Stimulated activated CD8-positive, alpha-beta memory T cell treated with anti-CD3 and anti-CD28 coated beads, Interleukin-4, amount 100 ng/mL, for 4 hours (primary cell): ENCODE measurements at places on chromosomes 1 and 21.

- peak; percentile 23 for DNase-seq
Observed at GRCh38 chr1:26359981-26360806, 6.3 kb upstream of the CRYBG2 start.

DNA sequence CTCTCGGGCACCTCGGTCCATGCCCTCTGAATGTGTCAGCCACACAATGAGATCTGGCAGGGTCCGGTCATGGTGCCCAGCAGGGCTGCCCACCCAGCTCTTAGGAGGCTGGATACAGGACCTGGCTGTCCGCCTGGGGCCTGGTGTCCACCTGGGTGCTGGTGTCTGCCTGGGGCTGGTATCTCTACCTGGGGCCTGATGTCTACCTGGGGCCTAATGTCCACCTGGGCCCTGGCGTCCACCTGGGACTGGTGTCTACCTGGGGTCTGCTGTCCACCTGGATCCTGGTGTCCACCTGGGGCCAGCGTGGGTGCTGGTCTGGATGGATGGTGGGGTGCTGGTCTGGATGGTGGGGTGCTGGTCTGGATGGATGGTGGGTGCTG, 45.1 kb upstream of the ACTRT2 start:
- no peak for DNase-seq

GRCh38 chr1:82388679-82389078, 587.9 kb downstream of the ADGRL2 start:
- no peak for DNase-seq

- DNase-seq: no peak
Observed at GRCh38 chr1:176656257-176656995, 193.5 kb downstream of the PAPPA2 start.

GRCh38 chr1:160436966-160437365, 36.6 kb downstream of the VANGL2 start:
- no peak for DNase-seq

GRCh38 chr1:3021801-3022401, 634 bp downstream of the ACTRT2 start:
- no peak for DNase-seq

DNA sequence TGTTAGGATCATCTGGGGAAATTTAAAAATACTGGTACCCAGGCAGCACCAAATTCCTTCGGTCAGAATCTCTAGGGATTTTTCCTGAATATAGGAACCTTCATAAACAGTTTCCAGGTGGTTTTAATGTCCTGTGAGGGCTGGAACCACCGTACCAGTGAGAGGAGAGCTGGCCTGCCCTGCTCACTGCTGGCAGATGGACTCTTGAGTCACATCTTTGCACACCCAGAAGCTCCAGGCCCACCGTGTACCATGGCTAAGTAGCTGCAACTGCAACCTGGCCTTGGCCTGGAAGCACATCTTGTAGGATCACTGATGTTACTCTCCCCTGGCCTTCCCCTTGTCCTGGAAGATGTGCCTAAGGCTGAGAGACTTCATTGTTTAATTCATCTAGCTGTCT, 181.5 kb downstream of the DISC1 start:
- no peak for DNase-seq

GRCh38 chr1:233707153-233707879, 93.4 kb downstream of the KCNK1 start:
- no peak for DNase-seq

DNA sequence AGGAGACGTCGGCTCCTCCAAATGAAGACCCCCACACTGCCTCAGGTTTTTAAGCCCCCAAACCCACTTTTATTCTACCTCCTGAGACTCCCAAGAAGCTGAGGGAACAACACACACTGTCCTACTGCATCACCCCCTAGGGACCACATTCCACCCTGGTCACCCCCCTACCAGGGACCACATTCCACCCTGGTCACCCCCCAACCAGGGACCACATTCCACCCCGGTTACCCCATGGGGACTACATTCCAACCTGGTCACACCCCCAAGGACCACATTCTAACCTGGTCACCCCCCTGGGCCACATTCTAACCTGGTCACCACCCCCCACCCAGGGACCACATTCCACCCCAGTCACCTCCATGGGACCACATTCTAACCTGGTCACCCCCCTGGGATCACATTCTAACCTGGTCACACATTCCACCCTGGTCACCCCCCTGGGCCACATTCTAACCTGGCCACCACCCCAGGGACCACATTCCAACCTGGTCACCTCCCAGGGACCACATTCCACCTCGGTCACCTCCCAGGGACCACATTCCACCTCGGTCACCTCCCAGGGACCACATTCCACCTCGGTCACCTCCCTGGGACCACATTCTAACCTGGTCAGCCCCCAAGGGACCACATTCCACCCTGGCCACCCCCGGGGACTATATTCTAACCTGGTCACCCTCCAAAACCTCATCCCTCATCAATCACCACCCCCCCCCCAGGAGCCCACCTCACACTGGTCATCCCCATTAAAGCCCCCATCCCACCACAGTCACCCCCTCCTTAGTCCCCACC, 587.6 kb downstream of the NPHP4 start:
- DNase-seq: no peak

- DNase-seq: no peak
Observed at GRCh38 chr1:26097696-26098095, 13.9 kb upstream of the PDIK1L start.

DNA sequence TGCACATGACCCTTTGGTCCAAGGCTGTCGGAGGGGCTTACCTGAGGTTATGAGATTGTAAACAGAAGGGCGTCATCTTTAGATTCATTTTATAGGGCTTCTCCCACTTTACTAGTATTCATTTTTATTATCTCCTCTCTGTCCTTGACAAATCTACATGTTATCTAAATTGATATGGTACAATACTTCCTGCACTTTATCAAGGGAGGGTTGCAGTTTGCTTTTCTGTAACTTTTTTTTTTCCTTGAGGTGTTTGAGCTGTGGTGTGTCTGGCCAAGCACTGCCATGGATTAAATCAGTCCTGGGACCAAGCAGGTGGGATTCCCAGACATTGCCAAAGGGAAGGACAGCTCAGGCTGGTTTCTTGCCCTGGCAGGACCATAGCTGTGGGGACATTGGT, 32.0 kb upstream of the B3GALT5 start:
- no peak for DNase-seq

DNA sequence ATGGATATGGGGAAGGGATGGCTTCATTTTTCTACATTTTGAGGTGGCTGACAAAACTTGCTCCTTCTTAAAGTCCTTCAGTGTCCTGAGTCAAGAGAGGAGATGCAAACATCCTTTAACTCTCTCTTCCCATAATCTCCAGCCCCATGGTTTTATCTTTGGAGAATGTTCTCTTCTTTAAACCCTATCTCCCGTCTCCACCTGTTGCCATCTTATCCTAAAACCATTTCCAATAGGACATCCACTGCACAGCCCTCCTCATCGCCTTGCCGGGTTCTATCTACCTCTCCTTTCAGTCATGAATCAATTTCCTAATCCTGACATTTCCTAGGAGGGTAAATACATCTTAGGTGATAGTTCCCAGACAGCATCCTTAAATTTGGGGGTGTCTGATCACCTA, 44.2 kb upstream of the KCNE2 start:
- DNase-seq: no peak

DNA sequence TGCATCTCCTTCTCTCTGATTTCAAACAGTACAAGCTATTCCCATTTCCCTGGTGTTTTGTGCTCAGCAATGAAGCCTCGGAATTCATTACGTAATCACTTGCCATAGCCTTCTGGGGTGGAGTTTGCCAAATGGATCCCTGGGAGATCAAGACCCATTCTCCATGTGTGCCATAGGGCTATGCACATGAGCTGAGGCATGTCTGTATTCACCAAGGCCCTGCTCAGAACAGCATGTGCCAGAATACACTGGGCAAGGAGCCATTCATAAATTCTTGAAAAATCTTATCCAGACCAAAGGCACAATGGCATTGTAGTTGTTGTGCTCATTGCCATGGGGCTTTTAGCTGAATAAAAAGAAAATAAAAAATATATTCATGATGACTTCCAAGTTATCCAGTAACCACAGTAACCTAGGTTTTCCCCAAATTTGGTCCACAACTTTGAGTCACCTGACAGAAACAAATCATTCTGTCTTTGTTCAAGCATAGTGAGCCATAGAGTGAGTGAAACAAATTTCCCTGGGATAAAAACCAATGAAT, 53.0 kb downstream of the CRB1 start:
- no peak for DNase-seq

DNA sequence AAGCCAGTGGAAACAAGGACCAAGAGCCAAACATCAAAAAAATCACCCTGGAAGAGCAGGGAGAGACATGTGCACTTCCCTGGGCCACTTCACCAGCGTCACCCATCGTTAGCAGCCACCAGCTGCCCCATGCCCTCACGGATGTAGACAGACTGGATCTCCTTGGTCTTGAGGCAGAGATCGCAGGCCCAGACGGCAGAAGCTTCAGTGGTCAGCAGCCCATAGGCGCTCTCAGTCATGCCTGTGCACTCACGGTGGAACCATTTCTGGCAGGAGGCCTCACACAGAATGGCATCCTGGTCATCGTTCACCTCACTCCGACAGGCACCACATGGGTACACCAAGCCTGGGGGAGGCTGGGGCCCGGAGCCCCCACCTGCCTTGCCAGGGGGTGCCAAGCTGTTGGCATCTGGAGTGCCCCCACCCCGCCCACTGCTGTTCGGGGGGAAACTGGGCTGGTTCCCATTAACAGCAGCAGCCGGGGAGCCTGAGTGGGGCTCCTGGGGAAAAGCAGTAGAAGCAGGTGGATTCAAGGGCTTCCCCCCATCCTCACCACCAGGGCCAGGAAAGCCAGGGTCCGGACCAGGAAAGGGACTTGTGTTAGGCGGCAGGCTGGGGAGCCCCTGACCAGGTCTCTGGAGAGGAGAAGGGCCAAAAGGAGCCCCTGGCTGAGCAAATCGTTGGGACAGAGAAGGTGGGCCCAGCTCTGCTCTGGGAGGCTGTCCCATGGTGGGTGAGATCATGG, 2.7 kb downstream of the PYGO2 start:
- no peak for DNase-seq

DNA sequence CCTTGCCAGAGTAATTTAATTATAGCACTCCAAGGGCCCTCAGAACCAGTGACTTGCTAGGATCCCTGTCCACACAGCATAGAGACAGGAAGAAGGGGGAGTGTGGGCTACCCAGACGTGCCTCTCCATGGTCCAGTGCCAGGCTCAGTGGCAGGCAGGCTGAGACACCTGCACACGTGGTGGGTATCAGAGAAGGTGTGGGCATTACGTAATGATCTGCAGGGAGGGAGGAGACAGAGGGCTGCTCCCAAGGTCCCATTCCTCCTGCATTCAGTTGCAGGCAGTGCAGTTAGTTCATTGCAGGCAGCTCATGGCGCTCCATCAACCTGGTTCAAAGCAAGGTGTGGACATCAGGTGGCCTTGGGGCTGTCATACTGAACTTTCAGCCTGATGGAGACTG, 49.9 kb downstream of the C8B start:
- DNase-seq: no peak

DNA sequence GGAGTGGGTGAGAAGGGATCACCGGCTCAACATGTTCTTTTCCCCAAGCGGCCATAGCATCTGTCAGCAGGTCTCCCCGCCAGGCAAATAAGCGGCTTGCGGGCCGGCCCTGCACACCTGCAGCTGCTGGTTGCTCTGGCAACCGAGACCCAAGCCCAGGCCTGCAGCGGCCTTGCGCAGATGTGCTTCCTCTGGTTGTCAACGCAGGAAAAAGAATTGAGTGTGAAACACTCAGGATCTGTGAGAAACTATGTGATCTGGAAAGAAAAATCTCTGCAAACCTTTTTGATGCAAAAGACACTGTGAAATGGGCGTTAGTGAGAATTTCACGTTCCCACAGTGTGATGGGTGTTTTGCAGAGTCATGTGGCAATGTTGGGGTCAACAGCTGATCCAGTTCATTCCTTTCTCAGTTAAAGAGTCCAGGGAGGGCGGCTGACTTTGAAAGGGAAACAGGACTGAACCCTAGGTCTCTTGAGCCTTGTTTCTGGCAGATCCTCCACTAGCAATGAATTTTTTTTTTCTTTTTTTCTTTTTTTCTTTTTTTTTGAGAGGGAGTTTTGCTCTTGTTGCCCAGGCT, 28.4 kb downstream of the TOMM20 start:
- no peak for DNase-seq

DNA sequence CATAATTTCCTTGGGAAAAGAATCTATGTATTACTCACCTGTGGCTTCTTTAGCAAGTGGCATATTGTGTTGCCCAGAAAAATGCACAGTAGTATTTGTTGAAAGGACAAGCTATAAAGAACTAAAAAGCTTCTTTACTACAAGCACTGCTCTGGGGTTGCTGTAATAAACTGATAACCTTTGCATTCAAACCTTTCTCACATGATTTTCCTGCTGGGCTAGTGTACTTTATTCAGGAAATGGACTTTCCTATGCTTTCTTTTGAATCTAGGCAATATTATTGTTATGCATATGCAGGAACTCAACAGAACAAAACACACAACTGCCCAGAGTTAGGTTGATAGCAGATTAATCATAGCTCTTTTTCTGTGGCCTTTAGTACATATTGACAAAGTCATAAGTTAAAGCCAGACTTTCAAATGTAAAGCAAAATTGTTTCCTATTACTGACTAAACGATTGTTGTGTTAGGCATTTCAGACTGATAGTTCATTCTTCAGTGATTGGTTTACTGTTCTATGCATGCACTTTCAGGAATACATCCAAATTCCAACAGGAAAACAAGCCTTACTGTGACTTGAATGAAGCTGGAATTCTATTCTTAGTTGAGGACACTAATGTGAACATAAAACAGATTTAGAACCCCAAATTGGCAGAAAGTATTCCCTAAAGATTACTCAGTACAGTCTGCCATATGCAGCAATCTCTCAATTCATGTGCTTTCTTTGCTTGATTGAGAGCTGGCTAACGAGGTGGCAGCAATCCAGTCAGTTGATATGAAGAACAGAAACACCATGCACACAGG, 564.3 kb upstream of the NEGR1 start:
- DNase-seq: no peak
